ENCODE measurements at places on chromosomes 6 and 20.

GRCh38 chr6:17334265-17334664, 53.1 kb downstream of the RBM24 start:
- DNase-seq, result peak; percentile 66

DNA sequence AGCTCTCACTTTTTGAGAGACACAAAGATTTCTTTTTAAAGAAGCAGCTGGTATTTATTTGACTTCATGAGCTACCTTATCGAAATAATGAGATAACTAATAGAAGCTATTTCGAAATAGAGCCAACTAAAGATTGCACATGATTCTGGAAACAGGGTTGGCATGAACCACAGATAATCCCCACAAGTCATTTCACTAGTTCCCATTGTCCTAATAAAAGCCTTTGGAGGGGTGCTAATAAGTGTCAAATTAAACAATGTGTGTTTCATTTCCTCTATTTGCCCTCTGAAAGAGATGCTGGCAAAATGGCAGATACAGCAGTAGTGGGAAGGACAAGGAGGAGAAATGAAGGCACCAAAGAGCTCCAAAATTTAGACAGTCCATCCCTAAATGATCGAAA, 78.6 kb upstream of the RIPOR2 start:
- DNase-seq, result no peak

DNA sequence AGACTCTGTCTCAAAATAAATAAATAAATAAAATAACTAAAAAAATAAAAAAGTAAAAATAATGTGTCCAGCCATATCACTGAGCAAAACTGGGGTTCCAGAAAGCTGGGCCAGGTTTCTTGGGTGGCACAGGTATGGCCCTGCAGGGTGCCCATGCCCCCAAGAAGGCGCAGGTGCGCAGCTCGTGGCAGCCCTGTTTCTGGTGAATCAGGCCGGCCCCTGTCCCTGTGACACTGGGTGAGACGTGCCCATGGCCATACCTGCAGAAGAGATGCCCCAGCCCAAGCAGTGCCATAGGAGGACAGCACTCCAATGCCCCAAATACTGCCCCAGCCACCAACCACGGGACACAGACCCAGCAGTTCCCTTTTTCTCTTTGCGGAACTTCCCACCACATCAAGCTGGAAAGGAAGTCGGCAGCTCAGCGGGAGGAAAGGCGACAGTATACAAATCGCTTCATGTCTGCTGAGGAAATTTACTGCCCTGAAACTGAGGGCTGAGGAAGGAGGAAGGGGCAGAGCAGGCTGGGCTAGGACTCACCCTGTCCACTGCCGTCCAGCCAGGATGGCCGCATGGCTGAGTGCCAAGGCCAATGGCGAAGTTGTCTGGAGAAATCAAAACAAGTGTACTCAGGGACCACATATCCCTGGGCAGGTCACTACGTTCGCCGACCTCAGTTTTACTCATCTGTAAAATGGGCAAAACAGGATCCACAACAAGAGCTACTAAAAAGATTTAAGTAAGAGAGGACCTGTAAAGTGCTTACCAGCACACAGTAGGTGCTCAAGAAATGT, 55.4 kb downstream of the PREX1 start:
- DNase-seq, result no peak

DNA sequence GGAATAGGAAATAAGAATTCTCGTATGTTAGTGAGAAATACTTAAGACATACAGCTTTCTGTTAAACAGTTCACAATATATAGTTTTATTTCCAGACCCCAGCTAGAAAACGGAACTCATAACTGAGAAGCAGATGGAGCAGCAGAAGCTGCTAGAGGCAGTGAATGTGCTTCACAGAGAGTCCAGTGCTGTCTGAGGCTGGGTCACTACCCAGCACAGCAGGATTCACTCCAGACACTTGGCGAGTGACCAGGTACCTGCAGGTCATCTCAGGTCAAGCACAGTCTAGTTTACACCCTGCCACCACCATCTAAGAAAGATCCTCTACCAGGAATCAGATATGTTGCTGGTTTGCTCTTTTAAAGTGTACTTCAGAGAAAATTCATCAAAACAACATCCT, 243.1 kb upstream of the RAB32 start:
- DNase-seq, result no peak

DNA sequence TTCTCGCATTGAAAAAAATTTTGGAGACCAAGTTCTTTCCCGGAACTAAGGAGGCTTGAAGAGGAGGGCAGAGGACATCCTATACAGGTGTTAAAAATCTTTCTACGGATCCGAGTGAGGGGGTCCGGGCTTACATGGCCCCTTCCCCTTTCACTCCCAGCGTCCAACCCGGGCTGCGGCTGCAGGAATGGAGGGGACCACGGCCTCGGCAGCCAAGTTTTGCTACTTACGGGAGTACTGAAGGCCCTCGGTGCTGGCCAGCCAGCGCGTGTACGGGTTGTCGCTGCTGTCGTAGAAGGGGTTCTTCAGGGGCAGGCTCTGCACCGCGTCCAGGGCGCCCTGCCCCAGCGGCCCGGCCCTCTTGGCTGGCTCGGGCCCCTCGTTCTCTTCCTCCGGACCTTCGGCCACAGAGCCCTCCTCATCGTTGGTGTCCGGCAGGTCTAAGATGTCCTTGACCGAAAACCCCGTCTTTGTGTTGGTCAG, 642 bp downstream of the NKX2-2 start:
- DNase-seq, result no peak
